ENCODE measurements at places on chromosomes 7 and 10.

DNA sequence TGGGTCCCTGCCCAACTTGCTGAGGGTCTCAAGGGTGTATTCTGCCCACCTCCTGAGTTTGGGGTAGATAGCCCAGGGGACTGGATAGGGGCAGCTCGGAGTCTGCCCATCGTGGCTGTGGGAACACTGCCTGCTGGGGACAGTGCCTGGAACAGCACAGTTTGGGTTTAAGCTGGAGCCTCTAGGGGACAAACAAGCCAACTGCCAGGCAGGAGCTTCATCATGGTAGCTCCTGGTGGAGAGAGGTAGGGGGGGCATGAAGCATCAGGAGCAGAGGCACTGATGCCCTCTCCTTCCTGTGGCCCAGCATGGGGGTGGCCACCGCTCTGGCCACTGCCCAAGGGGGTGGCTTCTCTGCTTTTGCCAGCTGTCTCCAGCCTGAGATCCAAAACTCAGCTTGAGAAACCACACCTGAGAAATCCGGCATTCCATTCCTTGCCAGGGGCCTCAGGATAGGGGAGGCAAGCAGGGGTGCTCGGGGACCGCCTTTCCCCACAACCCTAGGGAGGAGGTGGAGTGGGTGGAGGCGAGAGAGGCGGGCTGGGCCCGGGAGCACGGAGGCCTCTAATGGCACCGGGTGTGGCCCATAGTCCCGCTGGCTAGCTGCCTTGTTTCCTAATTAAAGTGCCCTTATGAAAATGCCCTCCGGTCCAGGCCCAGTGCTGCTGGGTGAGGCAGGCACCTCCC, 47.6 kb downstream of the UNC5B start:
- DNase-seq, result no peak

DNA sequence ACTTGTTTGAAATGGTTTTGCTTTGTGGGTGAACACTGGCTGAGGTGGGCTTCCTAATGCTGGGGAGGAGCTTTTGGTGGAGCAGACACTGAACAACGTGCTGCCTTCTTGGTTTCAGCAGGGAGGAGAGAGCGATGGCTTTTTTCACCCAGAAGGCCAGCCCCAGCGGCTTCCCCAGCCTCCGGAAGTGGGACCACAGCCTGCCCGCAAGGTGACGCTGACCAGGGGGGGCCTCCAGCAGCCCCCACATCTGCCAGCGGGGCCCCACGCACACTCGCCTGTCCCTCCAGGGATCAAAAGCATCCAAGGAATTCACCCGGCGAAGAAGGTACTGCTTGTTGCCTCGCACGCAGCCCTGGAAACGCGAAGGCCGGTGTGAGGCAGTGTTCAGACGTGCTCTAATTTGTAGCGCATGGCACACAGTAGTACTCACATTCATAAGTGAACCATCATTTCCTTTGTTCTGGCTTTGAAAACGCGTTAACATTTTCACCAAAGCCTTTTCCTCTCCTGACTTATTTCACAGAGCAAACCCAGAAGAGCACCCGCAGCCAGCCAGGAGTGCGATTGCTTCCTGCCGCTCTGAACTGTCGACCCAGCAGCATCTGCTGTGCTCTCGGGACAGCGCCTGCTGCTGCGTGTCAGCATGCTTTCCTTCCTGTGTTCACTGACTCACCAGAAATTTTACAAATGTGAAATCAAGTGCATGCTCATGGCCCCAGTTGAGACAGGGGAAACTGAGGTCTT, 48.4 kb downstream of the SHH start:
- no peak for DNase-seq

GRCh38 chr7:2260820-2261219, 18.8 kb downstream of the NUDT1 start:
- DNase-seq, result no peak

- no peak for DNase-seq
These were observed 103.7 kb upstream of the ZPBP start for GRCh38 chr7:50196719-50197118.

DNA sequence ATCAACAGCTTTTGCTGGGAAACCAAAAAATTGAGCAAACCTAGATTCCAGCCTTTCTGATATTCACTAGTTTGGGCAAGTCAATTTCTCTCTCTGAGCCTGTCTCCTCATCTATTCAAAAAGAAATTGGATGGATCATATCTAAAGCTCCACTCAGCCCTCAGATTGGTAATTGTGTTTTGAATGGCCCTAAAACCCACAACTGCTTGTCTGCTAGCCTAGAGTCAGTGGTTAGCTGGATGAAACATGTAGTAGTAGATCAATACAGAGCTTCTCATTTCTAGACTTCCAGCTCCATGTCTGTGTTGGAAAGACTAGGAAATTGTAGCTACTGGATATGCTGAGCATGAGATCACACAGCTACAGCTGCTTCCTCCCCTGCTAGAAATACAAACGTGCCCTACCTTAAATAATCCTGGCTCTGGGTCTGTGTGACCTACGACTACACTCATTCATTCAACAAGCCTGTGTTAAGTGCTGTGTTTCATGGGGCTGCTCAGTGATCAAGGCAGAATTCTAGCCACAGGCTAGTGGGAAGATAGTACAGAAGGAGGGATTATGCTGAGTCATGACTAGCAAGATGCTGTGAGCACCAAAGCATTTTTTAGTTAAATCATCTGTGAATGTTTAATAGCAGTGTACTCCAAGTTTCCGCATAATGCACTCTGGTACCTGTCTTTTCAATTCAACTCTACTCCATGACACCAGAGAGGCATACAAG, 15.7 kb downstream of the DNTT start:
- no peak for DNase-seq

- DNase-seq, result no peak
These were observed 16.3 kb downstream of the AKR1D1 start for GRCh38 chr7:138092486-138093028.

- DNase-seq, result peak; percentile 25
These were observed 9.8 kb upstream of the GRB10 start for GRCh38 chr7:50792342-50793119.

GRCh38 chr7:141097430-141097829, 23.6 kb downstream of the TMEM178B start:
- no peak for DNase-seq

DNA sequence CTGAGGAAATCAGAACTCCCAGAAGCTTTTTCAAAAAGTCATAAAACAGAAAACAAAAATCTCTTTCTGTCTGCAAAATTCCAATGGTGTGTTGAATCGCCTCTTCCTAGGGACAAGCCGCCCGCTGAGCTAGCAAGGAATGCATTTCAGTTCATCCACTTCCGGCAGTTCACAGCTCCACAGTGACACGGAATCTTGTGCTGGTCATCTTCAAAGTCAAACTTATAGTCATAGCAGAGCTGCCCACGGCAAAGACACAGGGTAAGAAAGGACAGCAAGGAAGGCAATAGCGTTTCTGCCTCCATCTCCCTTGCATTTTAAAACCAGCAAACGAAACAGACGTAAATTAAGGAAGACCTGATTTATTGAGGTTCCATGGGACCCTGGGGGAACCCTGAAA, 111.2 kb downstream of the GALNT11 start:
- no peak for DNase-seq

DNA sequence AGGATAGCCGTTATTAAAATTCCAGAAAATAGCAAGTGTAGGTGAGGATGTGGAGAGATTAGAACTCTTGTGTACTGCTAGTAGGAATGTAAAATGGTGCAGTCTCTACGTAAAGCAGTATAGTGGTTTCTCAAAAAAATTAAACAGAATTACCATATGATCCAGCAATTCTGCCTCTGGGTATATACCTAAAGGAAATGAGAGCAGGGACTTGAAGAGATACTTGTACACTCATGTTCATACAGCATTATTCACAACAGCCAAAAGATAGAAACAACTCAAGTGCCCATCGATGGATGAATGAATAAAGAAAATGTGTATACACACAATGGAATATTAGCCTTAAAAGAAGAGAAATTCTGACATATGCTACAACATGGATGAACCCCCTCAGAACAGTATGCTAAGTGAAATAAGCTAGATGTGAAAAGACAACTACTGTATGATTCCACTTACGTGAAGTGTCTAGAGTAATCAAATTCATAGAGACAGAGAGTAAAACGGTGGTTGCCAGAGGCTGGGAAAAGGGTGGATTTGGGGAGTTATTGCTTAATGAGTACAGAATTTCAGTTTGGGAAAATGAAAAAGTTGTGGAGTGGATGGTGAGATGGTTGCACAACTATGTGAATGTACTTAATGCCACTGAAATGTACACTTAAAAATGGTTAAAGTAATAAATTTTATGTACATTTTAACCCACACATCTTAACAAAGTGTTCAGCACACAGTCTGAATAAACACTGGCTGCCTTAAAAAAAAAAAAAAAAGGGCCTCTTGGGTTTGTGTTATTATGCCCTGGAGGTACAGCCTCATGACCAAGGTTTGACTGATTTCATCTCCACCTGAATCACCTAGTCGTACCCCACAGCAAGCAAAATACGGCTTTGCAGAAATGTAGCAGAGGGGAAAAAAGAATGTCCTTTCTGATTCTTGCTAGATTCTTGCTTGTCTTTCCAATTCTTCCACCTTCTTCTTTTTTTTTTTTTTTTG, 26.2 kb downstream of the BUB3 start:
- DNase-seq, result no peak

- no peak for DNase-seq
These were observed 22.5 kb downstream of the FAM171A1 start for GRCh38 chr10:15348579-15348978.

- no peak for DNase-seq
These were observed 655.0 kb upstream of the MGMT start for GRCh38 chr10:128812000-128812399.

GRCh38 chr10:79133416-79133815, 64.7 kb downstream of the ZMIZ1 start:
- no peak for DNase-seq

- DNase-seq, result no peak
These were observed 7.5 kb upstream of the FAM171A1 start for GRCh38 chr10:15378569-15378968.

- DNase-seq, result no peak
These were observed 20.1 kb upstream of the C7orf33 start for GRCh38 chr7:148570510-148570909.

- no peak for DNase-seq
These were observed 8.6 kb upstream of the SUN1 start for GRCh38 chr7:823649-824048.

GRCh38 chr7:79352323-79352722, 101.1 kb downstream of the MAGI2 start:
- DNase-seq, result no peak

- DNase-seq, result no peak
These were observed 1.1 kb downstream of the ASL start for GRCh38 chr7:66076462-66077329.

GRCh38 chr7:50659329-50659965, 94.2 kb upstream of the DDC start:
- no peak for DNase-seq

DNA sequence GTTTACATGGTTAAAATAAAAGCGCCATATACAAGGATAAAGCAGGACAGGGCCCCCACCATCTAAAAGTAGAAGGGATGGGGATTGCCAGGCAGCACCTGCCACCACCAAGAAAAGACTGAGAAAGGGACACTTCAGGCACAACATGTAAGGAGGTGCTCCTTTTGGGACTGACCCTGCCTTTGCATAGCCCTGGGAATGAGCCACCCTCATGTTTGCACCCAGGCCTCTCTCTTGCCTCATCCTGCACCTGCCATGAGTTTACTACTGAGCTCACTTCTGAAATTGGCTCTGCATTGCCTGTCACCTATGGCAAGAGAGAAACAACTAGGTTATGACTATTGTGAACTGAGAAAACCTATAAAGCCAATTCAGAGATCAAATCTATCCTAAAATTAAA, 489.7 kb downstream of the KCNMA1 start:
- DNase-seq, result no peak

GRCh38 chr7:82506702-82507101, 63.1 kb upstream of the CACNA2D1 start:
- DNase-seq, result no peak

GRCh38 chr10:63337455-63338251, 128.1 kb downstream of the JMJD1C start:
- DNase-seq, result no peak

DNA sequence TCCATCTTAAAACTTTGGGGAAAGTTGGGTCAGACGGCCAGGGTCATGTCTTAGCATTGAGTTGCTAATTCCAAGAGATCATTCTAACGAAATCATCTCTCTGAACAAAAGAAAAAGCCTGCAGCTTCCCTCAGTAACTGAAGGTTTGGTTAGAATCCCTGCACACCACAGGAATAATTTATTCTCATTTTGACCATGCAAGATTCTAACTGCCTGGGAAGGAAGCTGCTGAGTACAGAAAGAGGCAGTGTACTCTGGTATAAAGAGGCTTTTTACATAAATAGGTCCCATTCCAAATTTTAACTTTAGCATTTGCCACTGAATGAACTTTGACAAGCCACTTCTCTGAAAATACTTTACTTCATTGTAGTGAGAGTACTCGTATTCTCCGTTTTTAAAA, 76.9 kb upstream of the RSBN1L start:
- no peak for DNase-seq

- peak; percentile 85 for DNase-seq
These were observed at the start of gene PYROXD2 for GRCh38 chr10:98414932-98415730. TSS of gene PYROXD2 (minus strand) at chr10:98415182. CDS start at chr10:98415135, 47 bp downstream.

GRCh38 chr7:153847828-153848227, 204.4 kb upstream of the DPP6 start:
- no peak for DNase-seq

DNA sequence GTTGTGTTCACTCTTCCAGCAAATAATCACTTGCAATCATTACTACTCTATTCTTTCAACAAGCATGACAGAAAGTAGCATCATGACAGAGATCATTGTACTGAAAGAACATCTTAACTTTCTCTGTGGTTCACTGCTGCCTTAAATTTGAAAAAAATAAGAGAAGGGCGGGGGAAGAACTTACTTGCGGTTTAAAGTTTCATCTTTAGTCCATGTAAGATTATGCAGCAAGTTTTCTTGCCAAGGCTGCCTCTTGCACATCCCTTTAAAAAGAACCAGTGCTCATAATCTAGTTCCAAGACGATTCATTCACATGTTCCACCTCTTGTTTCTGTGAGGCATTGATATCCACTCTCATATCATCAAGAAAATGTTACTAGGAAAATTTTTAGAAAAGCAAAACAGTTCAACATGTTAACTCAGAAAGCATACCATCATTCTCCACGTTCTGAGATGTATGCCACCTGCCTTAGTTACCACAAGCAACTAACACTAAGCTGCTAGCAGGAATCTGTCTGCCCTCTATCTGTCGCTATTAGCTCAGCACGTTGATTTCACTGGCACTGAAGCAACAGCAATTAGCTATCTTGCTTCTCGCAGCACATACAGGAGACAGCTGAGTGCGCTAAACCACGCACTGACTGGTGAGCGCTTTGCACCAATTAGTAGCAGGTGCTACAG, at the start of gene PCDH15:
Gene PCDH15, minus strand, starts transcription at position 491 of the 681 bp plus-strand sequence. CDS start 136,969 bp downstream, outside the sequence.
- no peak for DNase-seq

GRCh38 chr7:73861305-73861704, 346 bp downstream of the TMEM270 start:
- no peak for DNase-seq

- DNase-seq, result no peak
These were observed 370.7 kb downstream of the PPP1R3A start for GRCh38 chr7:113548137-113548536.

- no peak for DNase-seq
These were observed 559.7 kb downstream of the TCERG1L start for GRCh38 chr10:130751851-130752250.

DNA sequence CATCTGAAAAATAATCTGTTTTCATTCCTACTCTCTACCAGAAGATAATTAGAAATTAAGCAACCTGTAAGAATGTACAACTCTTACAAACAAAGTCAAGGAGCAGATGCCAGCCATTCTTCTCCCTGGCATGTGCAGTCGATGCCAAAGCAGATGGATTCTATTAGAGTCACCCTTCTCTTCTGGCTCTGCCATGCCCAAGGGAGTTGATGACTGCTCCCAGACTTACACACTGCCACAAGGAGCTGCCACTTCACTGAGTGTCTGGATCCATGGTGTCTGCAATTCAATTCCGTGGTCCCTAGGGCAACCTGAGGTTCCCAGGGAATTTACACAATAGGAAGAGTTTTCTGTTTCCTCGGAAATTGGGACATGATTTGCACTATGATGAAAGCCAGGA, 89.1 kb upstream of the IFRD1 start:
- no peak for DNase-seq

Measured in tibial nerve (tissue), 4 donors.